ENCODE measurements at places on chromosomes 12 and 14.
A peak's percentile ranks its signal among the peaks of the same experiment; 100 is the strongest.

DNA sequence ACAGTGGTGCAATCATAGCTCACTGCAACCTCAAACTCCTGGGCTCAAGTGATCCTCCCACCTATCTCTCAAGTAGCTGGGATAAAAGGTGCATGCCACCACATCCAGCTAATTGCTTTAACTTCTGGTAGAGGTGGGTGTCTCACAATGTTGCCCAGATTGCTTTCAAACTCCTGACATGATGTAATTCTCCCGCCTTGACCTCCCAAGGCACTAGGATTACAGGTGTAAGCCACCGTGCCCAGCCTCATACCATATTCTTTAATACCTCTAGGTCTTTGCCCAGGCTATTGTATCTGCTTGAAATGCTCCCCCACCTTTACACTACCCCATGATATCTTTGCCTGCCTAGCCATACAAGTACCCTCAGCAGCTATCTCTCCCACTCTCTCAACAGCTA, 11.3 kb downstream of the R3HDM2 start:
- DNase-seq: no peak

- no peak for DNase-seq
Observed at GRCh38 chr12:132244724-132245295, 84.6 kb downstream of the GALNT9 start.

- DNase-seq: no peak
Observed at GRCh38 chr14:58697930-58698642, 60.3 kb downstream of the DACT1 start.

DNA sequence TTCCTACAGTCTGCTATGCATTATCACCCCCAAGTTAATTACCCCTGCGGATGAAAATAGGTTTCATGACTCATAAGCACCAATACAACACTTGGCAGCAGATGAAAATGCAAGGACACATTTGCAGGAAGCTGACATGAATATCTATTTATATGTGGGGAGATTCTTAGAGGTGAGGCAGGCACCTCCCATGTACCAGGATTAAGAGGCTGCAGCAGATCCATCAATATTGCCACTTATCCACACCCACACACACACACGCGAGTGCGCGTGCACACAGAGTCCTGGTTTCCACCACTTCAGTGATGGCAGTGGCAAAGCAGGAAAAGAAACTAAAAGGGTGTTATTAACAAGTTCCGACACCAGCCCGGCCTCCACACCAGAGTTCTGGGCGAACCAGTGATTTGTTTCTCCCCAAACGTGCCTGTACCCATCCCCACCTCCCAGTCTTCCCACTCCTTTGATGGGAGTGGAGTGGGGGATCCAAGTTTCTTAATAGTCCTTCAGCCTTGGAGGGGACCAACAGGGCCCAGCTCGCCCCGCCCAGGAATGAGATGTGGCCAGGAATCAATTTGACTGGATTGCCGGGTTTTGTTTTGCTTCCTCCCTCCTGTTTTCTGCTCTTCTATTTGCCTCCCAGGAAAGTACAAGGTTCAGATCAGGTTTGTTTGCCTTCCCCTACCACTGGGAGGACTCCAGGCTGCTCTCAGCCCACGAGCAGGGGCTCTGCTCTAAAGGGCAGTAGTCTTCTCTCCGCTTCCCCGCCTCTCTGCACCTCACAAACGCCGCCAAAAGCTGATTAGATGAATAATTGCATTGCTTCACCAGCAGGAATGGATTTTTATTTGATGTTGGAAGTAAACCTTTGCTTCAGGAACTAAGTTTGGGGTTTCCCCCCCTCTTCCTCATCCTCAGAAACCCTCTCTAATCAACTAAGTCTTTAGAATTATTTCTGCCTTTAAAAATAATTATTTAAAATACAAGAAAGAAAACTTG, 5.2 kb downstream of the IRF2BPL start:
- DNase-seq: peak; percentile 38

GRCh38 chr12:96212456-96213375, 18.5 kb downstream of the ELK3 start:
- no peak for DNase-seq

DNA sequence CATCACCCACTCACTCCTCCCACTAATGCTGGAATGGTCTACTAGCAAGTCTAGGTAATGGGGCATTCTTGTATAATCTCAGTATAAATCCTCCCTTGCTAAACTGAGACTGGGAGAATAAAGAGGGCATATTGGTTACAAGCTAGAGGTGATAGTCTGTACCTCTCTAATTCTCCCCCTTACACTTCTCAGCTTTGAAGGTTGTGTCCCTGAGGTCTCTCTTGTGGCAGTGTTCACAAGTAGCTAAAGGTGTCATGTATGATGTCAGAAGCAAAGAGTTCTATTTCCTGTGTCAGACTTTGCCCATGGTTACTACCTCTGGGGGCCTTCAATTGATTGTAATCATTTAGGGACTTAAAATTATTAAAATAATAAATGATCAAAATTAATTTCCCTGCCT, 26.6 kb upstream of the CCDC196 start:
- no peak for DNase-seq

DNA sequence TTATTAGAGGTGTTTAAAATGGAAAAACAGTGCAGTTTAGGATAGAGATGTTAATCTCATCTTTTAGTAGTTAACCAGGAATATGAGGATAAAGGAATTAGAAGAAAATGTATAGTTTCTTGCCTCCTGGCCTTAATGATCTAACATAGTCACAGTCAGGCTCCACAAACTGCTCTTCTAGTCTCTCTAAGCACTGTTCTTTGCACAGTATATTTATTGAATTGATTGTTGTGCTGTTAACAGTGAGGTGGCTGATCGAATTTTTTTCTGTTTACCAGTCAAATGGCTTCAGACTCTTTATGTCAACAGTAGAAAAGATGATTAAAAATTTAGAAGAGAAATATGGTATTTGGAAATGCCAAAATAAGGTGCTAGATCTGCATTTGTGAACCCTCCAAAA, 37.8 kb downstream of the ATF7IP start:
- DNase-seq: no peak

GRCh38 chr14:56874375-56874774, 64.1 kb upstream of the OTX2 start:
- no peak for DNase-seq

GRCh38 chr12:120719072-120719471, 6.6 kb upstream of the ACADS start:
- no peak for DNase-seq

DNA sequence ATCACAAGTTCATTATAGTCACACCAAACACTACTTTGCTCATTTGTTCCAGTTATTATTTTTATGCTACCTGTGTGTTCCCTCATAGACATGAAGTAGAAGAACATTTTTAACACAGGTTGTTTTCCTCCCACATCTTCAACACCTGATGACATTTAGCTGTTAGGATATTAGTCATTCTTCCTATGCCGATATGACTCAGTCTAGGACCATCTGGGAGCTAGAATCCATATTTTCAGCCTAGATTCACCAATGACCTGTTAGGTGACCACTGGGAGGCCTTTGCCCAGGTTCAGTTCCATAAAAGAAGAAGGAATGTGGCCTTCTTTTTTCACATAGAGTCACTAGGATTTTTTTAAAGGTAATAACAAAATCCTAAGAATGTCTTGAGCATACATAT, 222.8 kb downstream of the C12orf42 start:
- no peak for DNase-seq

DNA sequence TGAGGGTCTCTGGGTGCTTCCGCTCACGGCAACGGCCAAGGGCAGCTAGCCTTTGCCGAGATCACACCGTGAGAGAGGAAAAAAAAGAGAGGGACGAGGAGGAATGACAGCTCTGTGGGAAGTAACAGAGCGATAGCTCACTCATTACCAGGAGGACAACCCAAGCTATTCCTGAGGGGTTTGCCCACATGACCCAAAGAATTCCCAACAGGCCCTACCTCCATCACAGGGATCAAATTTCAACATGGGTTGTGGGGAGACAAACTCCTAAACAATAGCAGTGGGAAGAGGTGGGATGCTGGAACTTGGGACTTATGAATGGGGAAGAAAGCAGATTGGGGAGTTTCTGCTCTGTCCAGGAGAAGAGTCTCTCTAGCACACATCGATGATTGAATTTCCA, 180.6 kb downstream of the LRRK2 start:
- DNase-seq: no peak

DNA sequence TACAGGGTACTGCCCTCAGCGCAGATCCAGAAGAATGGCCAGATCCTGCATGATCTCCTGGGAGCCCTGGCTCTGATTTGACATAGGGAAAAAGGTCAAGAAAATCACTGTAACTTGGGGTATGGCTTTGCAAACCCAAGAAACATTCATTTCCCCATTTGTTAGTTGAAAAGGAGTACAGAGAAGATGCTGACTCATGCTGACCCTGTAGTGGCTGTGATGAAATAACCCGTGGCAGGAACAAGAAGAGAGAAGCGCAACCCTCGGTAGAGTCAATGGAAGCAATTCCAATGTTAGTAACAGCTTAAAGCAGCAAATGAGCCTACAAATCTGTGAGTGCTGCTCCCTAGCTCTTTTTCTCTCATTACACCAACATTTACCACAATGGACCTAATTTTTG, 281.6 kb upstream of the NPAS3 start:
- DNase-seq: no peak

DNA sequence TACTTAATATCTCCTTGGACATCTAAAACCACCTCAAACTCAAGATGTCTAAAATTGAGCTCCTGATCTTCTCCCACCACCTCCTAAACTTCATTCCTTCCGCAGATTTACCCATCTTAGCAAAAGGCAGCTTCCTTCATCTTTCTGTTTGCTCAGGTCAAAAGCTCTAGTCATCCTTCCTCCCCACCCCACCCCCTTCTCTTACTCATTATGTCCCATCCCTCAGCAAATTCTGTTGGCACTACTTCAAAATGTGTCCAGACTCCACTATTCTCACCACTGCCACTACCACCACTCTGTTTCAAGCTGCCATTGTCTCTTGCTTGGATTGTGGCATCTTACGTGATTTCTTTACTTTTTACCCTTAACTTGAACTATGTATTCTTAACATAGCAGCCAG, 59.2 kb upstream of the ZDHHC17 start:
- DNase-seq: no peak

DNA sequence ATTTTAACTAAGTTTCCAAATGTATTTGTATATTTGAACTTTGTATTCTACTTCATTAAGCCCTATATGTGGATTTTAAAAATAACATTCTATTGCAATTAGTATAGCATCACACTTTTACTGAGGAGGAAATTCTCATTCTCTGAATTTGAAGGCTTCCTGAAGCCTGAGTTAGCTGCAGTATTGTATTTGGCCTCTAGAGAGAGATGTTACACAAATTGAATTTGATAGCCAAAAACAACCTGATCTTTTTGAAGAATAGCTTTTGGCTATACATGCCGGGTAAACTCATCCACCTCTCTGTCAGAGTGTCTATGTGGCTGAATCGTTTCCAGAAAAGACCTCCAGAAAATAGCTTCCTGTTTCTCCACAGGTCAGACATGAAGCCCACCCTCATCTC, 316.5 kb upstream of the OR4E1 start:
- no peak for DNase-seq

DNA sequence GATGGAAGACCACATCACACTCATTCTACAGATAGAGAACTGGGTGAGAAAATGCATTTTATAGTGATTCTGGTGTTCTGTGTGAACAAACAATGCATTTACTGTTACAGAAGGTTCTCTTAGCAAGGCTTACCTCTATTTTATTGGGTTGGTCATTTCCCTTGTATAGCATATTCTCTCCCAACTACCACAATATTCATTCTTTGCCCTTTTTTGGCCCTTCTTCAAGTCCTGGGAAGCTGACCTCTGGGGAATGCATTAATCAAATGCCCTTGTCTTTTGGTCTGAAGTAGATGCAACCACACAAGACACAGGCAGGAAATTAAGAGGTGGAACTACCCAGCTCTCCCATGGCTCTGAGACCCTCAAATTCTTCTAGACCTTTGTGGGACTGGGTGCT, 19.5 kb downstream of the DCN start:
- DNase-seq: no peak

DNA sequence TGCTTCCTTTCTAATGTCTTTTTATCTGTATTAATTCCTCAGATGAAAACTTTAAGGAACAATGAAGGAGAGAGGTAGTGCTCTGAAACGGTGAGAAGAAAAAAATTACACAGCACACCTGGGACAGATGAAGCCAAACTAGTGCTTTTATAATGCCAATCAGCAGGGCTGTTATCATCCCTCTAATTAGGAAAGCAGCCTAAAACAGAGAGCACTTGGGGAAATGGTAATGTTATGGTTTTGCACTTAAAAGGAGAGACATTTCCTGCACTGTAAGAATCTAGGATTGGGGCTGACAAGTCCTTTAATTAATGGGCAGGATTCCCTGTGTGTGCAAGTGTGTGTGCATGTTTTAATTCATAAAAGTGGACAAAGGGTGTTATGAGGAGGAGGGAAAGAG, 4.8 kb upstream of the LMO3 start:
- DNase-seq: no peak

GRCh38 chr14:100810861-100811461, 15.0 kb upstream of the MEG3 start:
- DNase-seq: no peak

- DNase-seq: no peak
Observed at GRCh38 chr14:48275301-48275700, 599.9 kb upstream of the MDGA2 start.

GRCh38 chr12:56151672-56152131, 685 bp upstream of the MYL6B start:
- DNase-seq: peak; percentile 78

DNA sequence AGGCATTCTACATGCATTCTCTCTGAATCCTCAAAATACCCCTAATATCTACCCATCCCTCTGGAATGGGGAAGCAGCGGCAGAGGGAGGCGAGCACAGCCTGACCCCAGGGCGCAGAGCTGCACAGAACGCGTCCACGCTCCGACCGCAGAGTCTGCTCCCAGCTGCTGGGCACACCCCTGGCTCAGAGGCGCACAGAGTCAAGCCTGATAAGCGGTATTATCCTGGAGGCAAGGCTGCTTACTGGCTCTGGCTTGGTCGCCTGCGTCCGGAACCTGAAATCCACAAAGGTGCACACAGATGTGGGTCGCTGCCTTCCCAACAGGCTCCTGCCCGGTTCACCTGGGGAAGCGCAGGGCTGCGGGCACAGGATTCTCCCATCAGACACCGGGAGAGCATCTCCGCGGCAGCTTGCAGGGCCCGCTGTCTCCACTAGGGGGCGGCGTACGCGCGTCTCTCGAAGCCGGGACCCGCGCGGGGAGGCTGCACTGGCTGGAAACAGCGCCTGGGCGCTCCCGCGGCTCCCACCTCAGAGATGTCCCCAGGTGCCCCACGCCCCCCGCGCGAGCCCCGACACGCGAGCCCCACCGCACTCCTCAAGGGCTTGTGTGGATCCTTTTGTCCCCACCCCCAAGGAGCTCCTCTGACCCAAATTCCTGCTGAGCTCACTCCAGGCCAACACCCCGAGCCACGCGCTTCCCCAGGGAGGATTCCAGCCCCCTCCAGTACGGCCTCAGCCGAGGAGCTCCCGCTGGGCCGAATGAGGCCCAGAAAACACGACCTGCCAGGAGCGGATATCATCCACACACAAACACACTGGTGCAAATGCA, 120.1 kb upstream of the FZD10 start:
- DNase-seq: peak; percentile 46

GRCh38 chr12:59147791-59148190, 227.5 kb upstream of the LRIG3 start:
- no peak for DNase-seq

GRCh38 chr12:92439420-92439805, 263.4 kb upstream of the PLEKHG7 start:
- no peak for DNase-seq

- DNase-seq: no peak
Observed at GRCh38 chr14:57634335-57634734, 140.7 kb upstream of the CCDC198 start.

- no peak for DNase-seq
Observed at GRCh38 chr12:97368462-97369163, 94.0 kb upstream of the RMST start.

- DNase-seq: no peak
Observed at GRCh38 chr12:14605401-14605989, 37.8 kb upstream of the PLBD1 start.

GRCh38 chr12:102484017-102484416, 3.7 kb upstream of the IGF1 start:
- no peak for DNase-seq

Data from activated naive CD4-positive, alpha-beta T cell treated with anti-CD3 and anti-CD28 coated beads, Interleukin-2, amount 50 U/mL, for 16 hours (primary cell).